AG08396 (cell line): ENCODE measurements at places on chromosomes 12 and 14.

DNA sequence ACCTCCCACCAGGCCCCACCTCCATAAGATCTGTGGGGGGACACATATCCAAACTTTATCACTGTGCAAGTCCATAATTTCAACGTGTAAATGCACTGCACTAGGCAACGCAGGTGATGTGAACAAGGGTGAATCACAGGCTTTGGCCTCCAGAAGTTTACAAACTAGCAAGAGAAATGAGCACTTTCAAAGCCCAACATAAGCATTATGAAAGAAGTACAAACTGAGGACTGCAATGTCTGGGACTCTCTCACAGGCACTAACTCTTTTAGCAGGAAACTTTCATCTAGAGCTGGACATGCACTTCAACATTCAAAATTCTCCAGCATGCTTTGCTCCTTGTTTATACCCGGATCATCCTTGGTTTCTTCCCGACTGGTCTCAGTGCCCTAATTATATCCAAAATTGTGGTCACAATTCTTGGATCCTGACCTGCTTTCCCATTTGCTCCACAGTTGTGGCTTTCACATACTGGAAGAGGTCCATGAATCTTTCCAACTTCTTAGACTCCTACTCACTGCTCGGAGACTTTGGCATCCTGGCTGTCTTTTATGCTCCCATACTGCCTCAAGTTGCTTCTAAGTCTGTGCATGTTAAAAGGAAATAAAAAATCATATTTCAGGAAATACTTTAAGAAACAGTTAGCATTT is 44.9 kb upstream of the STRAP start:
- DNase-seq, result peak; percentile 24

GRCh38 chr12:6315704-6316597 is 5.5 kb downstream of the PLEKHG6 start:
- DNase-seq, result no peak

DNA sequence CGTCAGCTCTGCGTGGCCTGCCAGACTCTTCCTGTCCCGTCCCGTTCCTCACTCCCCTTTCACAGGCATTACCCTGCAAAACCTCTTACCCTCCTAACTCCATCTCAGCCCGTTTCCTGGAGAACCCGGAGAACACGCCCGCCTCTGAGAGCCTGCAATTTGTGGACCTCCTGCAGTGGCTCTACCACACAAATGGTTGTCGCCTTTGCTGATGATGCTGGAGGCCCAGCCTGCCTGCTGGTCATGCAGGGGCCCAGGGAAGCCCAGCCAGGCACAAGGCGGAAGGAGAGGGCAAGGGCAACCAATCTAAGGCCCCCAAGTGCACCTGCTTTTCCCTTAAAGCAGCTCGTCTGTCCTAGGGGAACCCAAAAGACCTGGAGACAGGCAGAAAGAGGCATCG is 22.5 kb downstream of the RFLNA start:
- DNase-seq, result no peak

GRCh38 chr14:99524091-99524661 is 43.0 kb downstream of the CCNK start:
- DNase-seq, result no peak

GRCh38 chr12:105587237-105587636 is 256.7 kb downstream of the C12orf75 start:
- DNase-seq, result no peak

DNA sequence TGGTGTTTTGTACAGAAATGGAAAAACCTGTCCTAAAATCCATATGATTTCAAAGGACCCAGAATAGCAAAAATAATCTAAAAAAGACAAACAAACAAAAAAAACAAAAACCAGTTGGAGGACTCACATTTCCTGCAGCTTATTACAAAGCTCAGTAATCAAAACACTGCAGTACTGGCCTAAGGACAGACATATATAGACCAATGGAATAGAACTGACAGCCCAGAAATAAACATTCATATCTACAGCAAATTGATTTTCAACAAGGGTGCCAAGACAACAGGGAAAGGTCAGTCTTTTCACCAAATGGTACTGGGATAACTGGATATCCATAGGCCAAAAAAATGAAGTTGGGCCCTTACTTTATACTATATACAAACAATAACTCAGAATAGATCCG is 55.0 kb downstream of the TAOK3 start:
- DNase-seq, result no peak

- DNase-seq, result peak; percentile 5
These were observed 75.5 kb upstream of the CAND1 start for GRCh38 chr12:67193704-67194103.

GRCh38 chr12:15562263-15562662 is 226.9 kb downstream of the EPS8 start:
- DNase-seq, result no peak
